ENCODE measurements at places on chromosomes 13 and 19. TPM values are rescaled to one million over a fixed set of nuclear protein-coding genes. Genes with fewer than 3 reads are reported as not detected.
A peak's percentile ranks its signal among the peaks of the same experiment; 100 is the strongest.

ZNF888 gene
- polyA plus RNA-seq = 9.3 TPM

RNF113B gene
- 0.04 TPM for polyA plus RNA-seq

DNA sequence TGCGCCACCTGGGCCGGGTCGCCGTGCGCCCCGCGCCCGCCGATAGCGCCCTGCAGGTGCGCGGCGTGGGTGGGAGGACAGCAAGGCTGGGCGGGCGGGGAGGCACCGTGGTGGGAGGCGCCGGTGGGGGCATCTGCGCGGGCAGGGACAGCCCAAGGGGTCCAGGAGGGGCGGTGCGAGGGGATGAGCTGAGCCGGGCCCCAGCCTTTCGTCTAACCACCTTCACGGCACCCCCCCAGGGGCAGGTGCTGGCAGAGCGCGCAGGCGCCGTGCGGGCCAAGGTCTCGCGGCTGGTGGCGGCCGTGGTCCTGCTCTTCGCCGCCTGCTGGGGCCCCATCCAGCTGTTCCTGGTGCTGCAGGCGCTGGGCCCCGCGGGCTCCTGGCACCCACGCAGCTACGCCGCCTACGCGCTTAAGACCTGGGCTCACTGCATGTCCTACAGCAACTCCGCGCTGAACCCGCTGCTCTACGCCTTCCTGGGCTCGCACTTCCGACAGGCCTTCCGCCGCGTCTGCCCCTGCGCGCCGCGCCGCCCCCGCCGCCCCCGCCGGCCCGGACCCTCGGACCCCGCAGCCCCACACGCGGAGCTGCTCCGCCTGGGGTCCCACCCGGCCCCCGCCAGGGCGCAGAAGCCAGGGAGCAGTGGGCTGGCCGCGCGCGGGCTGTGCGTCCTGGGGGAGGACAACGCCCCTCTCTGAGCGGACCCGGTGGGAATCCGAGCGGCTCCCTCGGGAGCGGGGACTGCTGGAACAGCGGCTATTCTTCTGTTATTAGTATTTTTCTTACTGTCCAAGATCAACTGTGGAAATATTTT lies 3.1 kb downstream of the KISS1R start:
- DNase-seq = peak; percentile 74

DNA sequence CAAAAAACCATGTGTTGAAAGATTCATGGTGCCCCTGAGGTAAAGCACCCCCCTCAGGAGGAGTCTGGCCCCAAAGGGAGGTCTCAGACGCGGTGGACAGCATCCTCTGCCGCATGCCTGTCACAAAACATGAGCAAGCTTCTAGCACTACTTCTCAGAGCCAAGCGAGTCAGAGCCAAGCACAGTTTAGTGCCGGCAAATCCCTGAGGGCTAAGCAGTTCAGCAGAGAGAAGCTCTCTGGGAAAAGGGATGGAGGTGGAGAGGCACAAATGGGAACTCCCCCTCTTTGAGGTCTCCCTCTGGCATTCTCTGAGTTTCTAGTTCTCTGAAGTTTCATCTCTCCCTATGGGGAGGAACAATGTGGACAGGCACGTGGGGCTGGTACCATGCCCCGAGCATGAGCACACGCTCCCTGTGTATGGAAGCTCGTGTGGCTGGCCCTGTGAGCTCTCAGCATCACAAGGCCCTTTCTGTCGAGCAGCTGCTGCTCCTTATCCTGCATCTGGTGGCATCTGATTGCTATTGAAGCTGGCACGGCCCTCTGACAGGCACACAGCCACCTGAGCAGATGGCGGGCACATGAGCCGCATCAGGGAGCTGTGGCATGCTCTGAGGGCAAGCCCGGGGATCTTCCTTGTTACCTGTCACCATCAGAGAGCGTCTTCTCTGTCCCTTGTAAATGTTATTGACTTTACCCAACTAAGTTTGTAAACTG lies 325.1 kb downstream of the SLC7A1 start:
- DNase-seq = no peak

GRCh38 chr13:22801402-22802003 lies 379.3 kb upstream of the SGCG start:
- DNase-seq = no peak

DNA sequence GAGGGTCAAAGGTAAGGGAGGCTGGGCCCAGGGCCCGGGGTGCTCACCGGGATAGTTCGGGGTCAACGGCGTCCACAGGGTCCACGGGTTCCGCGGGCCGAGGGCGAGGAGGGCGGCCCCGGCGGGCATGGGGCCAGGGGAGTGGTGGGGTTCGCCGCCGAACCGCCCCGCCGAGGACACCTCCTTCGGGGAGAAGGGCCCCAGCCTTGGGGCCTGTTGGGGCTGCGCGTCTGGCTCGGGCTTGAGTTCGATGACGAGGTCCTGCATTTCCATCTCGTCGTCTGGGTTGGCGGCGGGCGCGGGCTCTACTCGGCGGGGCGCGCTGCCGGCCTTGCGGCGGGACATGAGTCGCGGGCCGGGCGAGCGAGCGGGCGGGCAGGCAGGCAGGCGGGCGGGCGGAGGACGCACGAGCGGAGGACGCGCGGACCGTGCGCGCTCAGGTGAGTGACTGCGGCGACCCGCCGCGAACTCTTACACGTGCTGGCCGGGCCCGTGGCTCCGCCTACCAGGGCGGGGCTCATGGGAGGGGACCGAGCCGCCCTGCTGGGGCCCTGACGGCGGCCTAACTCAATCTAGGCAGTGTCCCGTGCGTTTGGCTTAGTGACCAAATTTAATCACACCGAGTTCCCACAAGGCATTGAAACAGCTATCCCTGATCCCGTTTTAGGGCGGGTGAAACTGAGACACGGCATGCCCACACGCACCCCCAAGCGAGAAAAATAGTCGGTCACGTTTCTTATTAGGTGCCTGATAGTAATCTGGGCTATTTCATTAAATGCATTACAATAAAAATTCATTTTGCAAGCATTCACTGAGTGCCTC lies at the start of gene ZNF296:
Gene ZNF296 (minus strand): TSS at position 450 of the 822 bp plus-strand sequence. CDS start 105 bp downstream, at position 345.
- DNase-seq = peak; percentile 91

- no peak for DNase-seq
Observed at GRCh38 chr13:48748681-48749080, 95.0 kb downstream of the CYSLTR2 start.

DNA sequence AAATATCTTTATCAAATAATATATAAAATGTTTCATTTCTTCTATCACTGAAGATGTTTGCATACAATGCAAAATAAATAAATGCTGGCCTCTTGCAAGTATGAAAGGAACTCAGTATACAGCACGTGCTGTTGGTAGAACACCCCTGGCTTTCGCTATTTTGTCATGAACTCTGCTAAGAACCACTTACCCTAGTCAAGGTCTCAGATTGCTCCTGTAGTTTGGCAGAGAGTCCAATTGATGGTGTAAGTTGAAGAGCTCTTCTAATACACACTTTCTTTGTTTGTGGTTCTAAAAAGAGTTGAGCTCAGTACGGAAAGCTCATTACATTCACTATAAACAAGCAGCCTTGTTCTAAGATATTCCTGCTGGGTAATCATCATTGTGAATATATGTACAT lies 1258.9 kb downstream of the EFNB2 start:
- DNase-seq = no peak

- DNase-seq = no peak
Observed at GRCh38 chr19:16205205-16206045, 7.7 kb downstream of the AP1M1 start.
